ENCODE measurements at places on chromosomes 11 and 22.

DNA sequence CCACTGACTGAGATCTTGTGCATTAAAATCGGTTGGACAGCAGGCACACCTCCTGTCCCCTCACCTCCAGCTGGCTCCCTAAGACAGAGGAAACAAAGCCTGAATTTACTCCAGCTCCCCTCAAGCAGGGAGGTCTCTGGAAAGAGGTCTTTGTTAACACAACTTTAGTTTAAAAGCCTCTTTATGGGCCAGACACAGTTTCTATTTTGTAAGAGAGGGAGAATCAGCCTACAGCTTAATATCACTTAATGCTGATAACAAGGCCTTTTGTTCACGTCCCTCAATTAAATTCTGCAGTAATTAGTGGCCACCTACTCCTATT is 36.3 kb downstream of the PLEKHA7 start:
- no peak for DNase-seq

DNA sequence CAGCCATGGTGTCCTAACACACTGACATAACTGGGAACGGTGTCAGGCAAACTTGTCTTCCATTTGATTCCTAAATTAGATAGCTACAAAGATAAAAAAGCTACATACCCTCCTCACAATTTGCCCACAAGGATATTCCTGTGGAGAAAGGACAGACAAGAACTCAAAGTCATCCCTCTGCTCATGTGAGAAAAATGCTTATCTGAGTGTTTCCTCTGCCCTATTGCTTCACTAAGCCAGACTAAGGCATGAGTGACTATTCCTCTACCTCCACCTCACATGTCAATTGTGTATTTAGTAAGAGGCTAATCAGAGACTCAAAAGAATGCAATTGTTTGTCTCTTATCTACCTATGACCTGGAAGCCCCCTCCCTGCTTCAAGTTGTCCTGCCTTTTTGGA is 247.7 kb downstream of the DDX10 start:
- no peak for DNase-seq

GRCh38 chr11:20090654-20091374 is 69.5 kb downstream of the DBX1 start:
- DNase-seq: no peak

DNA sequence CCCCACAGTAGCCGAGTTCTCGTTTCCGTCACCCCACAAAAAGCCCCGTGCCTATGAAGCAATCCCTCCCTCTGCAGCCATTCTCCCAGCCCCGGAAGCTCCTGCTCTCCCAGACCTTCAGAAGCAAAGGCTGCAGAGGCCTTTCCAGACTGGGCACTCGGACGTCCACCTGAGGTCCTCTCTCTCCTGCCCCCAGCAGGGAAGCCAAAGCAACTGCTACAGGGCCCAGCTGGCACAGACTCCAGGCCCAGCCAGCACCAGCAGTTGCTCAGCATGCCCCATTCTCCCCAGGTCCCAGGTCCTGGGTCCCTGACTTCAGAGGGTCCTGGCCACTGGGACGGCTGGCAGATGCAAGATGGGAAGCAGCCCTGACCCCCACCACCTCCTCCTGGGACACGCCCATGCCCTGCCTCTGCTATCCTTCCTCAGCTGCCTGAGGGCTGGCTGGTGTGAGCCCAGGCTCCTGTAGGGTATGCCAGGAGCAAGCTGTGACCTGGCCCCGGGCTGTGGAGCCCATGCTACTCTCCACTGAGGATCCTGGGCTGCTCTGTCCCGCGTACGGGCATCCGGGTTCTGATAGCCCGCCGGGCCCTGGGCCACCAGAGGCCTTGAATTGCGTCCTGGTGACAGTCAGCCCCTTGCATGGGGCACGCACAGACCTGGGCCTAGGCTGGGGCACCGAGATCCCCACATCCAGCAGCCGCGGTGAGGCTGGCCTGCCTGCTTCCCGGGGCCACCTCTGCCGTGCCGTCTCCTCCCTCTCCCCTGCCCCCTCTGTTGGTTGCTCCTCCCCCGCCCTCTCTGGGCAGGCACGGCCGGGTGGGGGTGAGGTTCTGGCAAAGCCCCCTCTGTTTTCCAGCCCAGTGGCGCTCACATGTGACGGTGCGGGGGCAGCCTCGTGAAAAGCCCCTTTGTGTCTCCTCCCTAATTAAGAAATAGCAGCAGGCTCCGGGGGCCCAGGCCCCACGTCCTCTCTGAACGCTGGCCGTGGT is 1310.3 kb downstream of the BRD1 start:
- no peak for DNase-seq

DNA sequence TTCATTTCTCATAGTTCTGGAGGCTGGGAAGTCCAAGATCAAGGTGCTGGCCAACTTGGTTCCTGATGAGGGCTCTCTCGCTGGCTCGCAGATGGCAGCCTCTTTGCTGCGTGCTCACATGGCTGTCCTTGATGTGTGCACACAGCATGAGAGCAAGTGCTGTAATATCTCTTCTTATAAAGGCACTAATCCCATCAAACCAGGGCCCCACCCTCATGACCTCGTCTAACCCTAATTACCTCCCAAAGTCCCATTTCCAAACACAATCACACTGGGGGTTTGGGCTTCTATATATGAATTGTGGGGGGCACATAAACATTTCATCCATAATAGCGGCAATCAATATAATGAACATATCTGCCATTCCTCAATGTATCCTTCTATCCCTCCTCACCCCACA is 1062.1 kb downstream of the BRD1 start:
- DNase-seq: no peak

Measured in stimulated activated CD8-positive, alpha-beta memory T cell treated with anti-CD3 and anti-CD28 coated beads, Interleukin-2, amount 100 ng/mL, for 48 hours (primary cell).